ENCODE measurements at places on chromosomes 4 and X.

- peak; percentile 22 for DNase-seq
Observed at GRCh38 chrX:152817078-152817764, 13.3 kb downstream of the CETN2 start.

GRCh38 chr4:123986268-123986798 lies 589.7 kb downstream of the SPRY1 start:
- DNase-seq: no peak

DNA sequence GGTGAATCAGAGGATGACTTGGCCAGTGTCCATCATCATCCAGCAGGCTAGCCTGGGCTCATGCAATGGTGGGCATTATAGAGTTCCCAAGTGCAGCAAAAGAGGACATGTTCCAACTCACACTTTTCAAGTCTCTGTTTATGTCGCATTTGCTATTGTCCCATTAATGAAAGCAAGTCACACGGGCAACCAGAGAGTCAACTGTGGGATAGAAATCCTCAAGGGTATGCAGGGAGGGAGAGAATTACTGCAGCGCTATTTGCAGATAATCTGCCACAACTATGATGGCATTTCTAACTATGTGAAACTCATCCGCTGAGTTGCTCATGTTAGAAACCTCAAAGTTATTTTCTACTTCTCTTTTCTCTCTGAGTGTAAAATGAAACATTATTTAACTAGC lies 78.5 kb upstream of the TAB3 start:
- no peak for DNase-seq

- DNase-seq: no peak
Observed at GRCh38 chr4:55466001-55466400, 70.2 kb downstream of the TMEM165 start.

- no peak for DNase-seq
Observed at GRCh38 chr4:166091912-166092510, 219.0 kb downstream of the TLL1 start.

DNA sequence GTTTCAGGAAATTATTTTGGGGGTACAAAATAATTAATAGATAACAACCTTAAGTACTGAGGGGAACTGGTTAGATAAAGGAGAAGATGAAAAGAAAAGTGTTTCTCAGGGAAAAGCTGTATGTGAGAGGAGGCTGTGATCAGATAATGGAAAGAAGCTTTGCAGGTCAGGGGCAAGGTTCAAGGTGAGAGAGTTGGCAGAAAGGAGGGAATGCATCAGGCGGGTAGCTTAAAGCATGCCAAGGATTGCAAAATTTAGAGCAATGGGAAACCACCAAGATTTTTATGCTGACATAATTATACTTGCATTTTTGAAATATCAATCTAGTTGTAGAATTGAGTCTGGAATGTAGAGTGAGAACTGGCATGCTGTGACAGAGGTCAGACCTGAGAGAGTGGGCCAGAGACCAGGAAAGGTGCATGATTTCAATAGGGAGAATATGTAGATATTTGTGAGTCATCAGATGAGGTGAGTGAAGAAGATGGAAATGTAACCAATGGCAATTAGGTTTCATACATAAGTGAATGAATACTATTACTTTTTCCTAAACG lies 508.7 kb downstream of the TRIML1 start:
- no peak for DNase-seq

GRCh38 chrX:36314303-36314702 lies 394.8 kb downstream of the CFAP47 start:
- no peak for DNase-seq

DNA sequence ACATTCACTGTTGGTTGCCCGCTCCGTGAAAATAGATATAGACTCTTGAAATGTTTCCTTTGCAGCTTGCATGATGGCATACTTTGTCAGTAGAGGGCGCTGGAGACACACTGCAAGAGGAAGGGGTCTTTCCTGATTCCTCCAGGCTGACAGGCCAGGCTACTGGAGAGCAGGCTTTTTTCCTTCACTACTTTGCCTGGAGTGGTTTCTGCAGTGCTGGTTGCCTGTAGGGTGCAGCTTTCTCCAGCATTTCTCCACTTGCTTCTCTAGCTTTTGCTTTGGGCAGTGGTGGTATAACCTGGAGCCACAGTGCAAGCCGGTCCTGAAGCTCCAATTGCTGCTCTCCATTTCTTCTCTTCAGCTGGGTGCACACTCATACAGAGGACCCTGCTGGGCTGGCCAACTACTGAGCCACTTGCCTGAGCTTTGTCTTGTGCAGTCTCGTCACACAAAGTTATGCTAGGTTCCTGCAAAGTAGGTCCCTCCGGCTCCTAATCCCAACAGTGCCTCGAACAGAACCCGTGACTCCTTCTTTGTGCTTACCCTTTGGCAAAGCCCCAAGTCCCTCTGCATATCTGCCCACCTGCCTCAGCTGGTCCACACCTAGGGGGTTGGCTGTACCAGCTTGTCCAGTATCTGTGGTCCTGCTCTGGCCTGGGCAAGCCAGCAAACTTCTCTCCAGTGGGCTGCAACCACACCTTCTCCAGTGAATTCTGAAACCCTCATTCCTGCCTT lies 46.3 kb downstream of the RASSF6 start:
- DNase-seq: peak; percentile 76

GRCh38 chr4:61068745-61069144 lies 131.4 kb upstream of the ADGRL3 start:
- DNase-seq: no peak

- DNase-seq: no peak
Observed at GRCh38 chrX:45134775-45135174, 65.9 kb downstream of the DIPK2B start.

DNA sequence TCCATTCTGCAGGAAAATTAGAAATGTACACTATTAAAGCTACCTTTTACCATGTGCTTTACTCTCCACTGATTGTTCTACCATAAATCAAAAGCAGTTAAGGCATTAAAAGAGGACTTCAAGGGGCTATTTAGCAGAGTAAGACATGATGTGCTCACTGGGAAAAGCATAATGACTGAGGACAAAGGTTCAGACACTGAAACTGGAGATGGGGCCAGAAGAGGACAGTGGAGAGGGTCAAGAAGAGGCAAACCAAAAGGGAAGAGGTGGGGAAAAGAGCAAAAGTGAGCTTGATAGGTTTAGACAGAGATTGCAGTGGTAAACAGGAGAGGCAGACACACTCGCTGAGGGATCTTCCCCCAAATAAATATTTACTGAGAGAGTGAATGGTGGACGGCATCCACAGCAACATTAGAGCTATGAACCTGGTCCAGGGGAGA lies 23.8 kb downstream of the SH3RF1 start:
- no peak for DNase-seq

DNA sequence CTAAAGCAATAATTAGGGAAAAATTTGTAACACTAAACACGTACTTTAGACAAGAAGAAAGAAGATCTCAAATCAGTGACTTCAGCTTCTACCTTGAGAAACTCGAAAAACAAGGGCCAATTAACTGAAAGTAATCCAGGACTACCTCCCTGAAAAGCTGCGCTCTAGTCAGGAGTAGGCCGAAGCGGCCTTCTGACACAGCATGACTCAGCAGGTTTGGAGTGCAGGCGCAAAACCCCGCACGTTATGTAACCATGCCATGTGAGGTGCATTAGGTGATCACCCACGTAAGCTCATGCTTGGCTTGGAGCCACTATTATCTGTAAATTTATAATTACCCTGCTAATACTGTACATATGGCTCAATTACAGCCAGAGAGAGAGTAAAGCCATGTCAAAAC lies 52.8 kb upstream of the CCDC149 start:
- no peak for DNase-seq

DNA sequence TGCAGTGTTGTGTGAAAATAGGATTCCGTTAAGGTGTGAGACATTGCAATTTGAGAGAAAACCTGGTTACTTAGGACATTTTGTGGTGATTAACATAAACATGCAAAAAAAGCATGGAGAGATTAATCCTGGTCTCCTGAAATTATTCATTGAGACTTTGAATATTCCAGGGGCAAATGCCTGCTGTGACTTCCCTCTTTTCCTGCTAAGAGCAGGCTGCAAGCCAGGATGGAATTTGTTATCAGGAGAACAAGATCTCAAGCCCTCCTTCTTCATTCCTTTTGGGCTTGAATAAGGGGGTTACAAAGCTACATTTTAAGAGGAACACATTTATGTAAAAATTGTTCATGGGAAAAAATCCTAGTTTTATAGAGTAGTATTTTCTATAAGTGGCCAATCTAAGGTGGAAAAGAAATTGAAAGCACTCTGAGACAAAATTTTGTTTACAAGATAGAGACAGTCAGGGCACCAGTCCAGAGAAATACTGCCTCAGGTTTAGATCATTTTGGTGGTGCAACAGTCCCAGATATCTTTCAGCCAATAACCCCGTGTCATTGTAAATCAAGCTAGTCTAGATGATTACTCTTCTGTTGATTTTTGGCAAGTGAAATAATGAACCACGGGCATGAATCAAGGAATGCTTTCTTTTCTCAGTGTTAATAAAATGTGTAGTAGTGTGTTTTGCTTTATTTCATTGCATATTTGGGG lies 1528.3 kb upstream of the AGA start:
- no peak for DNase-seq

DNA sequence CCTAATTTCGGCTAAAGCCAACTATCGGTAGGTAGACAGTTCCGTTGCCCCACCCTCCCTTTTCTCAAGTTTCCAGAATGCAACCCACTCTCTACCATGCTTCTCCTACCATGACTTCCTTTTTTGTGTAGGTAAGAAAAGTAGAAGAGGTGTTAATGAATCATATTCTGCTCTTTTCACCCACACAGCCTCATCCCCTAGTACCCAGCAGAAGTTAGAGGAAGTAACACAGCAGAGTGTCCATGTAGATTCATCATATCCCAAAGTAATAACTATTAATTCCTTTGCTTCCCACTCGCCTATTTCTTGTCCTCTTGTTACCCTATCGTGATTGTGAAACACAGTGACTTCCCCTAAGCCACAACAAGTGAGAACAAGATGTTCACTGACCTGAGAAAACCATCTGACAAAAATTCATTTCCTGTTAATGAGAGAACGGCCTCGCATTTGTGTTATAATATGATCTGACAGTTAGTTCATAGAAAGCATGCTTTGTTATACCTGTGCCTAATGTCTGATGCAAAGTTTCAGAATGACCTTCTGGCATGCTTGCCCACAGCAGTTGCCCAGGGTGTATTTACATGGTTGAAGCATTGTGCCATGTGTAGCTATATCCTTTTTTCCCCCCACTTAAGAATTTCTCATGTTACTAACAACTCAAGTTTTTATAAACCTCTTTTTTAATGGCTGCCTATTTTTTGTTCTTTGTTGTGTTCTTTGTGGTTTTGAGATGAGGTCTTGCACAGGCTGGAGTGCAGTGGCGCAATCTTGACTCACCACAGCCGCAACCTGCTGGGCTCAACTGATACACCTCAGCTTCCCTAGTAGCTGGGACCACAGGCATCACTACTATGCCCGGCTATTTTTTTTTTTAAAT lies 185.6 kb downstream of the RAP1GDS1 start:
- DNase-seq: no peak

DNA sequence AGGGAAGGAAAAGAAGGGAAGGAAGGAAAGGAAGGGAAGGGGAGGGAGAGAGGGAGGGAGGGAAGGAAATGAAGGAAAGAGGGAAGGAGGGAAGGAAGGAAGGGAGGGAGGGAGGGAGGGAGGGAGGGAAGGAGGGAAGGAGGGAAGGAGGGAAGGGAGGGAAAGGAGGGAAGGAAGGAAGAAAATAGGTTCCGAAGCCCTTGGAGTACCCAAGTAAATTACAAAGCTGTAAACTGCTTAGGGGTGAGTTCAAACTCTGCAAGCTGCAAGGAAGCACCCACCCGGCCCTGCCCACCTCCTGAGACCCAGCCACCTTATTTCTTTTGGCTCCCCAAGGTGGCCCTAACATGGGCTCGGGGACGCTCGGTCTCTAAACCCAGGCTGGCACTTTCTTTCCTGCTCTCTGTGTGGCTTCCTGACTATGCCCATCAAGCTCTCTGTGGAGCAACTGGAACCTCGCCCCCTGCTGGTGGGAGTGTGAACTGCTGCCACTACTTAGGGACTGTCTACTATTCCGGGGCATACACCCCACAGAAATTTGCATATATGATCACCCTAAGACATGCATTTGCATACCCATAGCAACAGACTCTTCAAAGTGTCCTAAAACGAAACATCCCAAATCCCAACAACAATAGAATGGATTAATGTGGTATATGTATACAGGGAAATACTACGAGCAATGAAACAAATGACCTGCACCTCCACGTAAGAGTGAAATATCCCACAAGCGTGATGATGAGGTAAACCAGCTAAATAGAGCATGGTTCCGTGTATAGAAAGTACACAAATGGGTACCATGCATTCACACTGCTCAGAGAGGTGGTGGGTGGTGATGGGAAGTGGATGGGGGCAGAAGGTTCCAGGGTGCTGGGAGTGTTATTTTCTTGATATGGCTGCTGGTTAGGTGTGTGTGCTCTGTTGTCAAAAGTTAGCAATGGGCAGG lies 151.7 kb upstream of the TBL1X start:
- peak; percentile 5 for DNase-seq

DNA sequence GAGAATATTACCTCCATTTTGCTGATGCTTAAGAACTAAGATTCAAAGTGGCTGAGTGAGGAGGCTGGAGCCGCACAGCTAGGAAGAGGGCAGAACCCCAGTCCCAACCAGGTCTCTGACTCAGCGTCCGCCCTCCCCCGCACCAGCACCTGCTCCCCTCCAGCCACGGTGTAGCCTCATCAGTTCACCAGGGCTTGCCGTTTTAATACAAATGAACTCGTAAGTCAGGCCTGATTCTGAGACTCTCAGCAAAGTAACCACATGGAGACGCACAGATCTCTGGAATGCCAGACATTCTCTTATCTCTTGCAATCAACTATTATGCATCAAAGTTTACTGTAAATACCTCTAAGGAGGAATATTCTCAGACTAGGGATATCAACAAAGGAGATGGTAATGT lies 52.4 kb downstream of the ENPP6 start:
- no peak for DNase-seq

GRCh38 chrX:74179499-74179898 lies 124.5 kb upstream of the ZCCHC13 start:
- no peak for DNase-seq

- no peak for DNase-seq
Observed at GRCh38 chr4:8544741-8545438, 35.3 kb upstream of the GPR78 start.

- no peak for DNase-seq
Observed at GRCh38 chr4:89797117-89797516, 39.8 kb downstream of the SNCA start.

DNA sequence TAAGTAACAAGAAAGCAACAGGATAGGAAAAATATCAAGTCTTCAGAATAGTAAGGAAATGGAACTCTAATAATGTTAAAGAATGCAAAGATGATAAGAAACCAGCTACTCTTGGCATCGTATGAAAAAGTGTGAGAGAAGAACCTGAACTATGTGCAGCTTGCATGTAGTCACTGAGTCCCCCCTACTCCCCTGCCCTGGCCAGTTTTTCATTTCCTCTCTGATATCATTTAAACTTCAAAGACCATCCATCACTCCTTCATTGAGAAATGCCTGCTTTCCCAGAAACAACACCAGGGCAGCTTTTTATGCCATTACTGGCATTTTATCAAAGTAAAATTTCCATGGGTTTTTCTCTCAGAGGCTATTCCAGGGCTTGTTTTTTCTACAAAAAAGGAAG lies 28.1 kb downstream of the INPP4B start:
- no peak for DNase-seq

DNA sequence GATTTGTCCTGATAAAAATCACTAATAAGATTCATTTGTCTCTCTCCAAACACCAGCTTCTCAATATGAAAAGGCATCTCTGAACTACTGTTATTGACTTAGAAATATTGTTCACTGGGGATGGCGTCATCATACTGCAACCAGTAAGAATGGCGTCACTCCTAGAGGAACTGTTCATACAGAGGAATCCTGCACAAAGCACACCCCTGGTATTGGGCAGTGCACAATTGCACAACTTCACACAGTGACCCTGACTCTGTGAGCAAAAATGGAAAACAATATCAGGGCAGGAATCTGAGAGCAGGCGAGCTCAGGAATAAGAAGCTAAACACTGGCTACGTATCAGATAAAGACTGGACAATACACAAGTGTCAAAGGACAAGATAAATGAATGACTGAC lies 66.7 kb upstream of the PNPLA4 start:
- DNase-seq: no peak

All from endothelial cell (in vitro differentiated cells).